Aortic smooth muscle cell (primary cell): ENCODE measurements at places on chromosomes 6 and 20. TPM values are rescaled to one million over a fixed set of nuclear protein-coding genes. Genes with fewer than 3 reads are reported as not detected.

The ULBP2 gene
- total RNA-seq: 7.0 and 10.6 TPM in 2 replicates

The C2 gene
- total RNA-seq: 2.8 and 4.3 TPM in 2 replicates

The MRPS18A gene
- 39.5 and 42.5 TPM in 2 replicates for total RNA-seq

The GATA5 gene
- 0.93 and 1.3 TPM in 2 replicates for total RNA-seq

The ADA gene
- total RNA-seq: 0.99 and 2.2 TPM in 2 replicates

The TFAP2C gene
- total RNA-seq: not detected in 2 replicates

The POM121L2 gene
- total RNA-seq: not detected in 2 replicates

The LY6G6F gene
- not detected in 2 replicates for total RNA-seq

The CRISP2 gene
- not detected in 2 replicates for total RNA-seq
